ENCODE measurements at places on chromosomes 2 and 18.

DNA sequence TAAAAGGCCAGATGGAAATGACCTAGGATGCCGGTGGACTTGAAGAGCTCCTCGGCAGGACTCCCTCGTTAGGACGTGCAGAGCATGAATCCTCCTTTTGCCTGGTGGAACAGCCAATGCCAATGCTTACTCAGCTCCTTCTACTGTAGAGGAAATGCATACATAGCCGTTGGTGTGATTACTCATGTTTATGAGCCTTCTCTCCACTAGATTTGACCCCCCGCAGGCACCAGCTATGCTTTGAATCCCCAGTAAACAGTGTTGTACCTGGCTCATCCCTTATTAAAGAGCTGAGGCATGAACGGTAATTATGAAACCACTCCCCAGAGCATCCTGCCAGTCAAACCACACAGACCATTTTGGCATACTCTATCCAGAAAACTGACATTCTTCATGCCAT, 172.8 kb downstream of the ANTXR1 start:
- DNase-seq, result no peak

DNA sequence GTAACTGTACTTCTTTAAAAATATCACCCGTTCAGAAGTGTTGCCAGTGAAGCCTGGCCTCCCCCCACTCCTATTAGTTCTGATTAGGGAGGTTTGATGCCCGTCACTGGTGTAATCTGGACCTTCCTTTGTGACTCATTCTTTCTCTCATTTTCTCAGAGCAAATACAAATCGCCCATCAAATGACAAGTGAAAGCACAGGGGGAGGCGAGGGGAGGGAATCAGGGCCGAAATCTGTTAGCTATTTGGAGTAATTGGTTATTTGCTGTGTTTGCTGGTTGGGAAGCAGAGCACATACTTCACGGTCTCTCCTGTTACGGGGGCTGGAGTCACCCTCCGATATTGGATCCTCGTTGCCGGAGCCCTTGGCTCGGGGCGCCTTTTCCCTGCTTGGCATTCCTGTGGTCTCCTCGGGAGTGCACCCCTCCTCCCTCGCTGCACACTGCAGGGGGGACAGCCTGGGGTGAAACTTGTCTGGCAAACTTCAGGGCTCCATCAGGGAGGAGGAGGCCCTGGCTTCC, 178.1 kb downstream of the DYSF start:
- no peak for DNase-seq

DNA sequence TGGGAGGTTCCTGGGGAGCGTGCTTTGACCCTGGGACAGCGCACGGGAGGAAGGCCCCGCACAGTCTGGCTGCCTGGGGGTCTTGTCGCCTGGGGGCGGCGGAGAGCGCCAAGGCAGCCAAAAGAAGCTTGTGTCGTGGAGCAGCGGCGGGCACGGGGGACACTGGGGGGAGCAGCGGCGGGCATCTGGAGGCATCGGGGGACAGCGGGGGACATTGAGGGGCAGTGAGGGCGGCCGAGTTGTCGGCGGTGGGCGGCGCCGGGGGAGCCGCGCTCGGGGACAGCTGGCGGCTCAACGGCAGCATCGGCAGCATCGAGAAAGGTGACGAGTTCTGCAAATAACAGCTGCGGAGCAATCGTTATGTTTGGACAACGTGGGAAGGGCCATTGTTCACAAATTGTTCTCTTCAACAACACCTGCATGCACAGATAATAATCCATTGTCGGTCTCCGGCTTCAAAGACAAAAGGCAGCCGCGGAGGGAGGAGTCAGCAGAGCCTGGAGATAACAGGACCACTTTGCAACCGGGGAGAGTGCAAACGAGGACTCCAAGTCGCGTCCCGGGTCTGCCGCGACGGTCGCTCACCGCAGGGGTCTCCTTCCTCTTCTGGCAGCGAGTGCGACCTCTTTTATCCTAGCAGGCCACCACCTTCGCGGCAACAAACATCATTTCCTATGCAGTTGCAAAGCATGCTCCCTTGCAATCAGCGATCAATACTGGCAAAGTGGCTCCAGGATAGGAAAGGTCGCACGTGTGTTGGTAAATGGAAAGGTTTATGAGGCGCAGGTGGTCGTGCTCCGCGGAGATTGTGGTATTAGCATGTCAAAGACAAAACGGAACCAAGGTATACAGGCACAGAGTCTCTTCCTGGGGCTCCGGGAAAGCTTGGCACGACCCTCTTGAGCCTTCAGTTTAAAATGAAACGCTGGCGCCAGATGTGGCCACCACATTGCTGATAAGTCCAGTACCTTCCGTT, 132.3 kb upstream of the DLX2 start:
- DNase-seq, result no peak

DNA sequence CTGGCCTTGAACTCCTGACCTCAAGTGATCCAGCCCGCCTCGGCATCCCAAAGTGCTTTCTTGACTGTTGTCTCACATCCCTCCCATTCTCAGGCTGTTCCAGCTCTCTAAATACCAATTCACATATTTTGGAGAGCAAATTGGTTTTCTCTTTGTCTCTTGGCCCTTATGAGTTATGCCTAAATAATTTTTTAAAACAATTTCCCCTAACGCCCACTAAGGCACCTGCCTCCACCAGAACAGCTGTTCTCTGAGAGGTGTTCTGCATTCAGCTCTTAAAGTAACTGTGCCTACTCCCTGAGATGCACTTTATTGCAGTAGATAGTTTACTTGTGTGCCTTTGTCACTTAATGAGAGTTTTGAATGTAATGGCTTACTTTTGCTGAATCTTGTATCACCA, 6.9 kb downstream of the CCDC195 start:
- no peak for DNase-seq

- DNase-seq, result no peak
Observed at GRCh38 chr2:158204741-158205165, 103.1 kb downstream of the UPP2 start.

GRCh38 chr2:45993476-45993991, 303.7 kb upstream of the EPAS1 start:
- DNase-seq, result no peak

DNA sequence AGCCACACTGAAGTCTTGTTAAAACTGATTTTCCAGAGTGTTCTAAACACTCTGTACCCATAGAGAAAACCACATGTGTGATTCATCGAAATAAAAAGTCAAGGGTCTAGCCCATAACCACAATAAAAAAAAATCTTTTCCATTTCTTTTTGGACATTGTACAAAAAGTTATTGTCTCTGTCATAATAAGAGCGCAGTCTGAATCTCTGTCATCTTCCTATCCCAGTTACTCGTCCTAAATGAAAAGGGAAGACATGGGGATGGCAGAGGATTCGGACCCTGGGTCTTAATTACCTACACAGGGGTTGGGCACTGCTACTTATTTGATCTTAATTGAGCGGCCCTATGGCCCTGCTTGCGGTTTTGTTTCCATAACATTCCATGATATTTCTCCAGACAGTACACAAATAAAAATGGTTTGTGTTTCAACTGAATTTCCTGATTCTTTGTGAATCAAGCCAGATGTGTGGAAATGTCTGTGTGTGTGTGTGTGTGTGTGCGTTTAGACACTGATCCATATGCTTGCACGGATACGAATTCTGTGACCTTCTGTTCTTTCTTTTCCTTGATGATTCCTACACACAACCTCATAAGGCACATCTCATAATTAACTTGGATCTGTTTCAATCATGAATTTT, 133.4 kb upstream of the SPATS2L start:
- no peak for DNase-seq

DNA sequence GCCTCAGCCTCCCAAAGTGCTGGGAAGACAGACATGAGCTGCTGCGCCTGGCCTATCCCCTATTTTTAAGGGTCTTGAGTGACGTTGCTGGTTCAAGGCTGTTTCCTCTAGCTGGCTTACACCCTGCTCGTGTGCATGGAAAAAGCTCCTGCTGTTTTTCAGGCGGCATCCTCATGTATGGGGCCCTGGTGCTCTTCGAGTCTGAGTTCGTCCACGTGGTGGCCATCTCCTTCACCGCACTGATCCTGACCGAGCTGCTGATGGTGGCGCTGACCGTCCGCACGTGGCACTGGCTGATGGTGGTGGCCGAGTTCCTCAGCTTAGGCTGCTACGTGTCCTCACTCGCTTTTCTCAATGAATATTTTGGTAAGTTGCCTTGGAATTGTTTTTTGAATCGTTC, 22.0 kb upstream of the NFATC1 start:
- no peak for DNase-seq

- no peak for DNase-seq
Observed at GRCh38 chr2:218010140-218010983, 7.6 kb upstream of the TNS1 start.

DNA sequence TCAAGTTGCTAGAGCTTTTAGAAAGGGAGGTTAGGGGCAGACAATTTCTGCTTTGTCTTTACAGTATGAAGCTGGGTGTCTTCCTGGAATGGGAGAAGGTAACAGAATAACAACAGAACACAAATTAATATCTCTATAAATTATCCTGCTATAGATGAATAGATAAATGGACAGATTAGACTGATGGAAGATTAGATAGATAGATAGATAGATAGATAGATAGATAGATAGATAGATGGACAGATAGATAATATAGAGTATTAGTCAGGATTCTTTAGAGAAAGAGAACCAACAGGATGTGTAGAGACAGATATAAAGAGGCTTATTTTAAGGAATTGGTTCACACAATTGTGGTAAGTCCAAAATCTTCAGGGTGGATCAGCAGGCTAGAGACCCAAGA, 302.2 kb downstream of the BCL11A start:
- DNase-seq, result no peak

- DNase-seq, result no peak
Observed at GRCh38 chr2:11245322-11245721, 90.1 kb downstream of the SLC66A3 start.

- no peak for DNase-seq
Observed at GRCh38 chr2:190301032-190301431, 18.6 kb downstream of the HIBCH start.

DNA sequence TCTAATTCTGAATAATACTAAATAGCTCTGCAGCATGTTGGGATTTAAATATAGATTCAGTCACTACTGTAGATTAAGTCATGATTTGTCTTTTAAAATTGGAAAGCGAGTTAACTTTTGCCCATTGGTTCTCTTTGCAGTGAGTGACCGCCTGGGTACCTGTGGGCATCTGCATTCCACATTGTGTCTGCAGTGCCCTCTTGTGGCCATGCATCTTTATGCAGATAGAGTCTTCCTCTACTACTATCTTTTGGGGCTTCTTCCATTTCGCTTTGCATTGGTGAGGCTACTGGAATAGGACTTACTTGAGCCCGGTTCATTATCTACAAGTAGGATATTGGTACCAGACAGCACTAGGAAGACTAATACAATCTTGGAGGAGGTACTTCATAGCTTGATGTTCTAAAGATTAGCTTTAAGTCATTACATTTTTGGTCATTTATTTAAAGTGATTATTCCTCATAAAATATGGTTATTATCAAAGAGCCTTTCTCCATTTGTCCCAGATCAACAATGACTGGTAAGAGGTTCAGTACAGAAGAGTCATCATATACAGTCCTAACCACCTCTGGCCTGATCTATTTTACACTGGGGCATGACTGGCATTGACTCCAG, 203.0 kb downstream of the SOCS6 start:
- DNase-seq, result no peak

- DNase-seq, result no peak
Observed at GRCh38 chr2:20604401-20604911, 46.4 kb downstream of the HS1BP3 start.

- no peak for DNase-seq
Observed at GRCh38 chr18:45137087-45137419, 456.4 kb downstream of the SETBP1 start.

DNA sequence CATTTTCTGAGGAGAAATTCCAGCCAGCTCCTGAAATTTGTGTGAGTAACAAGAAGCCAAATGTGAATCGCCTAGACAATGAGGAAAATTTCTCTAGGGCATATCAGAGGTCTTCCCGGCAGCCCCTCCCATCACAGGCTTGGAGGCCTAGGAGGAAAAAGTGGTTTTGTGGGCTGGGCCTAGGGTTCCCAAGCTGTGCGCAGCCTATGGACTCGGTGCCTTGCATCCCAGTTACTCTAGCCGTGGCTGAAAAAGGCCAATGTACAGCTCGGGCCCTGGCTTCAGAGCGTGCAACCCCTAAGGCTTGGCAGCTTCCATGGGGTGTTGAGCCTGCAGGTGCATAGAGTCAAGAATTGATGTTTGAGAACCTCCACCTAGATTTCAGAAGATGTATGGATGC, 556.2 kb upstream of the DSEL start:
- DNase-seq, result no peak

- DNase-seq, result no peak
Observed at GRCh38 chr2:46241344-46241743, 55.9 kb upstream of the EPAS1 start.

- DNase-seq, result no peak
Observed at GRCh38 chr2:65613968-65614555, 181.7 kb upstream of the SPRED2 start.

- no peak for DNase-seq
Observed at GRCh38 chr2:8110716-8111115, 571.1 kb upstream of the ID2 start.

GRCh38 chr18:65146482-65147021, 604.3 kb upstream of the CDH7 start:
- no peak for DNase-seq

- no peak for DNase-seq
Observed at GRCh38 chr18:45241271-45241670, 374.0 kb upstream of the SLC14A2 start.

- no peak for DNase-seq
Observed at GRCh38 chr2:26536371-26537068, 58.6 kb upstream of the OTOF start.

GRCh38 chr2:198913394-198914152, 544.2 kb downstream of the SATB2 start:
- no peak for DNase-seq

GRCh38 chr2:124317628-124318027, 292.5 kb downstream of the CNTNAP5 start:
- DNase-seq, result no peak

Measured in stimulated activated CD4-positive, alpha-beta T cell treated with anti-CD3 and anti-CD28 coated beads, Interleukin-15, amount 100 ng/mL, for 1 hour (primary cell).